ENCODE measurements at places on chromosomes 5 and 9. TPM values are rescaled to one million over a fixed set of nuclear protein-coding genes. Genes with fewer than 3 reads are reported as not detected.

DIPK1B gene
- total RNA-seq = 9.6 TPM

TLE1 gene
- total RNA-seq = 33.5 TPM

- H3K27me3 ChIP-seq = no peaks in the 10 kb centered on the region
- no peak overlapping the region for H3K27ac ChIP-seq
- no peak overlapping the region for H3K4me3 ChIP-seq
- DNase-seq = no peak
- H3K36me3 ChIP-seq = no peaks in the 10 kb centered on the region
Observed at GRCh38 chr5:87562068-87562467, 149.3 kb upstream of the CCNH start.

DNA sequence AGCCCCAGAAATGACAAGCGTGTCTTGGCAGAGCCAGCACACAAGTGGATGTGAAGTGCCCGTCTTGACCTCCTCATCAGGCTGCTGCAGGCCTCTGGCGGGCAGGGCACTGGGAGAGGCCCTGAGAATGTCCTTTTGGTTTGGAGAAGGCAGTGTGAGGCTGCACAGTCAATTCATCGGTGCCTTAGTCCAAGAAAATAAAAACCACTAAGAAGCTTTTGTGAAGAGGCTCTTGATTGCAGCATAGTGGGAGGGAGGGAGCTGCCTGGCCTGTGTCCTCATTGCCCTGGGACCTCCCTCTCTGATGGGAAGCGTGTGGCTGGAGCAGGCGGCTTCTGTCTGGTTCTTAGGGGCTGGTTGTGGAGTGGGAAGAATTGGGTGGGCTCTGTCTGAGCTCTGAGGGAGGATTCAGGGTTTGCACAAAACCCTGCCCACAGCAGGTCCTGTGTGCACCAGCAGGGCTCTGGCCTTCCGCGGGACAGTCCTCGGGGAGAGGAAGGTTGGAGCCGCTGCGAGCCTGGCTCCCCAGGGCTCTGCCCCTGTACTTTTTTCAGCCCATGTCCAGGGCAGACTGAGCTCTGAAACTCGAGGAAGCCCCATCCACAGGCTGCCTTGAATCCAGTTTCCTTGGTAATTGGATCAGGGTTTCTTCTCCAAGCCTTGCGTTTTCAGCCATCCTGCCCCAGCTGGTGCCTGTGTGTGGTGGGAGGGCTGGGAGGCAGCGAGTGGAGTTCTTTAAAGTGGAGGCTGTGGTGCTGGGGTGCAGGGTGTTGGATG lies 1.1 kb downstream of the HRCT1 start:
- peaks cover 7% of the 10 kb centered on the region for H3K4me1 ChIP-seq
- no peak overlapping the region for H3K27ac ChIP-seq
- H3K36me3 ChIP-seq = no peaks in the 10 kb centered on the region
- no peak overlapping the region for H3K4me3 ChIP-seq
- H3K27me3 ChIP-seq = peaks cover 6% of the 10 kb centered on the region

BARHL1 gene
- total RNA-seq = not detected

DNA sequence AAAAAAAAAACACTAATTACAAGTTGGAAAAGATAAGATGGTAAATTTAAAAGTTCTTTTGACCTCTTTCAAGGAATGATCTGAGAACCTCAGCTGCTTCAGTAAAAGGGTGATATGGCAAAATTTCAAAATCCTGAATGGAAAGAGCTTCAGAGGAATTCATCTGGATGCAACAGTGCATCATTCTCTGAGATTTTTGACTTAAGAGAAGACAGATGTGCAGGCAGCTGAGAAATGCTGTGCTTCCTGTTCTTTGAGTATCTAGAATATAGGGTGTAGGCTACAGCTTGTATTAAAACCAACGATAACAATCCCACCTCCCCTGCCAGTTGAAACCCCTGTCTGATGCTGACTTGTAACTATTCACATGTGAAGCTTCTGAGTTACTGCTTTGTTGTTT lies 6.2 kb downstream of the FRMPD1 start:
- no peaks in the 10 kb centered on the region for H3K36me3 ChIP-seq
- no peak overlapping the region for H3K4me3 ChIP-seq
- no peak overlapping the region for H3K27ac ChIP-seq
- no peaks in the 10 kb centered on the region for H3K27me3 ChIP-seq
- no peaks in the 10 kb centered on the region for H3K4me1 ChIP-seq
- no peak for DNase-seq

DNA sequence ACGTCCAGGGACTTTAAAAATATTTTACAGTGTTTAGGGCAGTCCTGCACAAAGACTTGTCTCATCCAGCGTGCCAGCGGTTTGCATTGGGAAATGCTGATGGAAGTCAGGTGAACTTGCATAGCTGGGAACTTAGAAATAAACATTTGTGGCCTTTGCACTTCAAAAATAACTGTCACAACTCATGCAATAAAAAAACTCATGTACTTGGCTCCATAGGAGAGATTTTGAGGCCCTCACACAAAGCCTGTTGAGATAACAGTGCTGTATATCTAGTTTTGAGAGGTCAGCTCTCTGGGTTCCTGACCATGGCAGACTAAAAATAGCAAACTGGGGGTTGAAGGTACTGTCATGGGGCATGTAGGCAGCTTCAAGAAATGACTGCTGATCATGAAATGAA lies 5.5 kb downstream of the COMMD10 start:
- H3K4me3 ChIP-seq = no peak overlapping the region
- DNase-seq = no peak
- peaks cover 9% of the 10 kb centered on the region for H3K4me1 ChIP-seq
- no peak overlapping the region for H3K27ac ChIP-seq
- H3K36me3 ChIP-seq = peaks cover 8% of the 10 kb centered on the region
